ENCODE measurements at places on chromosomes 2 and 18. TPM values are rescaled to one million over a fixed set of nuclear protein-coding genes. Genes with fewer than 3 reads are reported as not detected.

KIF1A gene
- total RNA-seq = 279 TPM

DNA sequence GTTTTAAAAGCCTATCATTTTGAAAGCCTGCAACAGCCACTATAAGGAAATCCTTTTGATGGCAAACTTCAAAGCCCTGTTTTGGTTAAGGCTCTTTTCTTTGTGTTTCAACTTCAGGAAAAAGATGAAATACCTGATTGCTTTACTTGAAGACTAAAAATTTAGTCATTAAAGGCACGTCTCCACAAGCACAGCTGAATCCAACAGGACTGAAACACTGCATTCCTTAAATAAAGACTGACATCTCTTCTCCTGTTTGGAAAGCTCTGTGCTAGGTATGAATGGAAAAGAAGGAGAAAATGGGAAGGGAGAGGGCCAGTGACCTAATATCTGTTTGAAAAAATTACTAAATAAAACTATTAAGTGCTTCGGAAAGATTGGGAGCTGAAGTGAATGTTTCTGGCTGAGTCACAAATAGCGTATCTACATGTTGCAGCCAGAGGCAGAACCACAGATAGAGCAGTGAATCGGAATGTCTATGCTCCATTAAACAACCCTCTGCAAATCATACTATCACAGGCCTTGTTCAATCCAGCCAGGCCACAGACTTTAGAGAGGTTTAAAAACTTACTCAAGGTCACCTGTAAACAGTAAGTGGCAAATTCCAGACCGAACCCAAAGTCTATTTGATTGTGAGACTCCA is 21.1 kb upstream of the RALBP1 start:
- no peak for DNase-seq
- peaks cover 10% of the 10 kb centered on the region for H3K36me3 ChIP-seq
- no peak overlapping the region for H3K27ac ChIP-seq
- H3K4me1 ChIP-seq = 0 out of 2 replicates have a peak, but pooled peaks cover 6% of the 10 kb centered on the region

GRCh38 chr2:1393321-1393720 is 19.9 kb upstream of the TPO start:
- no peaks in the 10 kb centered on the region for H3K36me3 ChIP-seq
- DNase-seq = no peak
- H3K27ac ChIP-seq = no peak overlapping the region
- peaks cover 68% of the 10 kb centered on the region for H3K27me3 ChIP-seq
- H3K4me1 ChIP-seq = peaks cover 23% of the 10 kb centered on the region

GRCh38 chr2:119766944-119767343 is 7.2 kb downstream of the PTPN4 start:
- H3K36me3 ChIP-seq = no peaks in the 10 kb centered on the region
- peaks cover 50% of the 10 kb centered on the region for H3K4me1 ChIP-seq

- no peak for DNase-seq
- peaks cover 25% of the 10 kb centered on the region for H3K36me3 ChIP-seq
- no peak overlapping the region for H3K27ac ChIP-seq
- H3K27me3 ChIP-seq = no peaks in the 10 kb centered on the region
Observed at GRCh38 chr2:205800773-205801172, 118.5 kb downstream of the NRP2 start.

DLX2 gene
- total RNA-seq = 0.55 TPM

DNA sequence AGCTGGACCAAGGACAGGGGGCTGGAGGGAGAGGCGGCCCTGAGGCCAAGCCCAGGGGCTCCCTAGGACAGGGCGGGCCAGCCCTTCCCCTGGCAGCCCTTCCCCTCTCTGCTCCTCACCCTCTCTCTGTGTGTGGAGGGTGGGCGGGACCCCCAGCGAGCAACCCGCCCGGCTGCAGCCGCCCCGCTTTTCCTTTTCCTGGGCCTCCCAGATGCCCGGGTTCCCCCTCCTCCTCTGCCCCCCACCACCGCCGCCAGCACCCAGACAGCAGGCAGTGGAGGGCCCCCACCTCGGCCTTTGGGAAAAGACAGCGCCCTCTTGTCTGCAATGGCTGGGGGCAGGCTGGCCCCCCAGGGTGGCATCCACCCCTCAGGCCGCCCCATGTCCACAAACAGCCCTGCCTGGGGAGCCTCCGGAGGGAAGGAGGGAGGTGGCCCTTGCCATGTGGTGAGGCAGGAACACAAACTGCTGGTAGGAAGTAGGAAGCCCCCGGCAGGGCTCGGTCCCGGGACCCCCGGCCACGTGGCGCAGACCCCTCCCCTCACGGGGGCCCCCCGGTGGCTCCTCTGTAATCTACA is 135.1 kb upstream of the CTDP1 start:
- H3K4me3 ChIP-seq = no peak overlapping the region
- H3K27me3 ChIP-seq = no peaks in the 10 kb centered on the region
- no peaks in the 10 kb centered on the region for H3K4me1 ChIP-seq
- DNase-seq = no peak
- H3K27ac ChIP-seq = no peak overlapping the region

- H3K4me1 ChIP-seq = no peaks in the 10 kb centered on the region
- H3K27me3 ChIP-seq = no peaks in the 10 kb centered on the region
- H3K27ac ChIP-seq = no peak overlapping the region
- H3K36me3 ChIP-seq = no peaks in the 10 kb centered on the region
Observed at GRCh38 chr2:216090369-216090786, 8.7 kb downstream of the TMEM169 start.

KCNS3 gene
- total RNA-seq = 18.1 TPM

- H3K27ac ChIP-seq = no peak overlapping the region
- no peaks in the 10 kb centered on the region for H3K36me3 ChIP-seq
- no peak overlapping the region for H3K4me3 ChIP-seq
- no peak for DNase-seq
- H3K27me3 ChIP-seq = no peaks in the 10 kb centered on the region
- H3K4me1 ChIP-seq = no peaks in the 10 kb centered on the region
Observed at GRCh38 chr2:14530506-14530905, 102.0 kb upstream of the LRATD1 start.

GRCh38 chr18:5132987-5133386 is 64.1 kb downstream of the AKAIN1 start:
- no peaks in the 10 kb centered on the region for H3K36me3 ChIP-seq
- no peak overlapping the region for H3K4me3 ChIP-seq
- H3K27me3 ChIP-seq = no peaks in the 10 kb centered on the region
- no peak overlapping the region for H3K27ac ChIP-seq
- DNase-seq = no peak
- no peaks in the 10 kb centered on the region for H3K4me1 ChIP-seq

CXCR4 gene
- 1.3 TPM for total RNA-seq

GRCh38 chr2:20094955-20095354 is 43.5 kb upstream of the LAPTM4A start:
- H3K27ac ChIP-seq = no peak overlapping the region
- no peak overlapping the region for H3K4me3 ChIP-seq
- no peaks in the 10 kb centered on the region for H3K36me3 ChIP-seq
- no peak for DNase-seq

DNA sequence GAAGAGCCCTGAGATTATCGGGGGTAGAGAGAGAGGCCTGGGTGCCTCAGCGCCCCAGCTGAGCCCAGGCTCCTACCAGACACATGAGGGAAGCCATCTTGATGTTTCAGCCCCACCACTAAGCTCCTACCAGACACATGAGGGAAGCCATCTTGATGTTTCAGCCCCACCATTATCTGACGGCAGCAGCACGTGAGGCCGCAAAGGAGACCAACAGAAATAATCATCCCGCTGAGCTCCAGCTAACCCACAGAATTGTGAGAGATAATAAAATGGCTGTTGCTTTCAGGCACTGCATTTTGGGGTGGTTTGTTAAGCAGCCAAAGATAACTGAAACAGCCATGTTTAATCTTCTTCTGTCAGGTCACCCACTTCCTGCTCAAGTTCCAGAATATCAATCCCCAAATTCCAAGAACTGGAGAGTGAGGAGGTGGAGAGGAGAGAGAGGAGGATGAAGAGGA is 29.3 kb upstream of the SOS1 start:
- H3K36me3 ChIP-seq = no peaks in the 10 kb centered on the region
- no peaks in the 10 kb centered on the region for H3K27me3 ChIP-seq
- no peak for DNase-seq
- H3K4me1 ChIP-seq = peaks cover 4% of the 10 kb centered on the region
- H3K4me3 ChIP-seq = no peak overlapping the region

- H3K27ac ChIP-seq = no peak overlapping the region
- no peaks in the 10 kb centered on the region for H3K36me3 ChIP-seq
- peaks cover 35% of the 10 kb centered on the region for H3K4me1 ChIP-seq
- peaks cover 45% of the 10 kb centered on the region for H3K27me3 ChIP-seq
- DNase-seq = no peak
- H3K4me3 ChIP-seq = no peak overlapping the region
Observed at GRCh38 chr2:30653847-30654246, 153.4 kb downstream of the CAPN13 start.

- no peak for DNase-seq
- H3K27me3 ChIP-seq = no peaks in the 10 kb centered on the region
- no peaks in the 10 kb centered on the region for H3K4me1 ChIP-seq
- no peak overlapping the region for H3K4me3 ChIP-seq
- no peak overlapping the region for H3K27ac ChIP-seq
Observed at GRCh38 chr2:82896117-82896516, 1563.0 kb downstream of the SUCLG1 start.

DNA sequence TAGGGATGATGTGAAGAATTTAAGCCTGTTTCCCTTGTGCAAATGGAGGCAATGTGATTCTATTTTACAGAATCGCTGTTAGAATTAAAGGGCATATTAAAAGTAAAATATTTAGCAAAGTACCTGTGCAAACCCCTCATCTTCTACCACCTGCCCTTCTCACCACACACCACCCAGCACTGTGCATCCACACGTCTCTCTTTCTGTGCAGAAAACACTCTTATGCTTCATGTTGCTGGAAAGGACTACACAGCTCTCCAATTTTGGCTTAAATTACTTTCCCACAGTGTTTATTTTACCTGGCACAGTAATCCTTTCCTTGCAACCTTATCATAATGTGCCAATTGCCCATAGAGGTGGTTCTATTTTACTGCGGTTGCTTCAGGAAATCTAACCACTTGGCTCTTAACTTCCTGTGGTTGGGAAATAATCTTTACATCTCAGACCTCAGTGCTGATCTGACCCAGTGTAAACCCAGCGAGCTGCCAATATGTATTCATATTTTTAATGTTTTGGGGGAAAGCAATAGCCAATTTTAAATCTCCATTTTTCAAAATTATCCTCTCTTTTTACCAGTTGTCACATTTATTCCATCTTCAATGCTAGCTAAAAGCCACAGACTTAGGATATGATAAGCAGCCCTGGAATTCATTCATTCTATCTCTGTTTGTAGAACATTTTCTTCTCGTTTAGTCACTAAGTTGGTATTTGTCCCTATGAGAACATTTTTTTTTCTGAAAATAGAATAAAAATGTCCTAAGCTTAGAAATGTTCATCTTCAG is 250.9 kb downstream of the DSEL start:
- no peaks in the 10 kb centered on the region for H3K36me3 ChIP-seq
- DNase-seq = no peak
- peaks cover 40% of the 10 kb centered on the region for H3K4me1 ChIP-seq
- no peaks in the 10 kb centered on the region for H3K27me3 ChIP-seq
- H3K27ac ChIP-seq = peak overlapping the region; percentile 15

DNA sequence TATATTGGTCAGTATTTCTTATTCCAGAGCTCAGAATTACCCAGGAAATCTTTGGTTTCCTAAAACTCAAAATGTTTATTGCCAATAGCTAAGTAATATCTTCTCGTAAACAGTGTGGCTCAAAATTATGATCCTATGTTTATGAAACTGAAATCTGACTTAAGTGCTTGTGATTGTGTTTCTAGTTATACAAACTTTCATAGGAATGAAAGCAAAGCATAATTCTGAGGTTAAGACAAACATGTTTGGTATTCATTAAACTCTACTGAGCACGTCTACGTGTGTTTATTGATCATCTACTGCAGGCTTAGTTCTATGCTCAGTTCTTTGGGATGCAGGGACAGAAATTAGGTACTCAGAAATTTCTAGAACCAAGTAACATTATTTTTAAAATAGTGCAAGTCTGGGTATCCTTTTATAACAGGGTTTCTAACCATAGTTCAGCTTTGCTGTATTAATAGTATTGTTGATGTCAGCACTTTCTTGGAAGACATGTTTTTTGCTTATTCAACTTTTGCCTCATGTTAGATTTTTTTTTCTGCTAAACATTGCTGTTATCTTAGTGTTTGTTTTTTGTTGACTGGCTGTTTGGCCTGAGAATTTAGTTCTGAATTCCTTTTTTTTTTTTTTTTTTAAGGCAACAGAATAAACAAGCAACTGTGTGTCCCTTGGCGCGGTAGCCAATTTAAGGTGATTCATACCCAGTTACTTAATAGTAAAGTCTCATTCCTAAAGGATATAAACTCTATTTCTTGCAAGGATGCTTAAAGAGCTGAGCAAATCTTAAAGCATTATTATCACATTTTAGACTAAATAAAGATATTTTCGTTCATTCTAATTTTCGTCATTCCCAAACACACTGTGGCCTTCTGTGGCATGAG is 31.3 kb downstream of the PTPRM start:
- no peaks in the 10 kb centered on the region for H3K36me3 ChIP-seq
- no peak for DNase-seq
- H3K4me3 ChIP-seq = no peak overlapping the region
- no peaks in the 10 kb centered on the region for H3K27me3 ChIP-seq
- H3K27ac ChIP-seq = no peak overlapping the region

INSIG2 gene
- 10.7 TPM for total RNA-seq

Data from WTC11 (cell line).